ENCODE measurements at places on chromosomes 11 and 22.

GRCh38 chr22:17102297-17102667, 17.5 kb downstream of the IL17RA start:
- no peak for DNase-seq

GRCh38 chr11:121560236-121560635, 107.5 kb upstream of the SORL1-AS1 start:
- DNase-seq: no peak

- DNase-seq: peak; percentile 26
Measured at GRCh38 chr22:38203090-38203810, 1.5 kb downstream of the MAFF start.

- DNase-seq: no peak
Measured at GRCh38 chr11:420911-421321, 6.1 kb upstream of the SIGIRR start.

GRCh38 chr11:119800171-119800570, 71.2 kb upstream of the NECTIN1 start:
- no peak for DNase-seq

DNA sequence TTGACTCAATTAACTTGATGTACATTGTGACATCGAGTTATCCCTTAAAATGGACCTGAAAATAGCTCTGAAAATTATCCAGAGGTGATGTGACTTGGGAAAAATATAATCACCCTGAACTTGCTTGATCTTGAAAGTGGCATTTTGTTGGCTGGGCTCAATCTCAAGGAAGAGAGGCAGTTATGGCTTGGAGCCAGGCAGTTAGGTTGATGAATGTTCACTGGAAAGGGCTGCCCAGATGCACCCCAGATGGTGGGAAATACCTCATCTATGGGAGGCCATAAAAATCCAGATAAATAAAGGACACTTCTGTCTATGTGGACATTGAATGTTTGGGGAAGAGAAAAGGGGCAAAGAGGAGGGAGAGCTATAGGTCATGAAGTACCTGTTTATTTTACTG, 55.7 kb upstream of the OR5AN1 start:
- no peak for DNase-seq

- no peak for DNase-seq
Measured at GRCh38 chr11:64178203-64178602, 7.8 kb upstream of the STIP1 start.

- no peak for DNase-seq
Measured at GRCh38 chr22:19125011-19125410, 2.8 kb upstream of the DGCR2 start.

DNA sequence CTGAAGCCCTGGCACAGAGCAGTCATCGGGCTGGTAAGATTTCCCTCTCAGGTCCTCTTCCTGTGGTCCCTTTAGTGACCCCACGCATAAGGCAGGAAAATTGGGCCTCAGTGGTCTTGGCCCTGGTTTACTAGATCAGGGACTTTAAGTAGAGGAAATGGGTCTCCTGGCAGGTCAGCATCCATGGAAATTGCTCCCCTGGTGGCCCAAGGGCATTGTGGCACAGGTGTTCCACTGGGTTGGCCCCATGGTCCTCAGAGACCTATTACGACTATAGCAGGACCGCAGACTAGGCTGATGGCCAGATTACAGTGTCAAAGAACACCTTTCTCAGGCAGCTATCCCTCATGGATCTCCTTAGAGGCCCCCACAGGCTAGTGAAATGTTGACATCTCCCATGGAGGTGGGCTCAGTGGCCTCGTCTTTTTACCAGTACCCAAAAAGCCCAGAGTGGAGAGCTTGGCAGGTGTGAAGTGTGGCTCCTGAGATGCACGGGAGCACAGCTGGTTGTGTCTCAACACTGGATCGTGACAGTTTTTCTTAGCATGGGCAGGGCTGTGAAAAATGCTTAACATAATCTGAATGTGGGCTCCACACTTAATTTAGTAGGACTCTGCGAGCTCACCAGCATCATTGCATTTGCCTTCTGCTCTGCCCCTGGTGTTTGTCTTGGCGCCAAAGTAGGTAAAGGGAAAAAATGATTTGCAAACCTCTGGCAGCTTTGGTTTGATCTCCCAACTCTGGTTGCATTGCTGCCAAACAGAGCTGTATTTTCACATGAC, 74.2 kb downstream of the ZBTB16 start:
- DNase-seq: no peak

- no peak for DNase-seq
Measured at GRCh38 chr22:29193021-29193420, 12.7 kb upstream of the EMID1 start.

DNA sequence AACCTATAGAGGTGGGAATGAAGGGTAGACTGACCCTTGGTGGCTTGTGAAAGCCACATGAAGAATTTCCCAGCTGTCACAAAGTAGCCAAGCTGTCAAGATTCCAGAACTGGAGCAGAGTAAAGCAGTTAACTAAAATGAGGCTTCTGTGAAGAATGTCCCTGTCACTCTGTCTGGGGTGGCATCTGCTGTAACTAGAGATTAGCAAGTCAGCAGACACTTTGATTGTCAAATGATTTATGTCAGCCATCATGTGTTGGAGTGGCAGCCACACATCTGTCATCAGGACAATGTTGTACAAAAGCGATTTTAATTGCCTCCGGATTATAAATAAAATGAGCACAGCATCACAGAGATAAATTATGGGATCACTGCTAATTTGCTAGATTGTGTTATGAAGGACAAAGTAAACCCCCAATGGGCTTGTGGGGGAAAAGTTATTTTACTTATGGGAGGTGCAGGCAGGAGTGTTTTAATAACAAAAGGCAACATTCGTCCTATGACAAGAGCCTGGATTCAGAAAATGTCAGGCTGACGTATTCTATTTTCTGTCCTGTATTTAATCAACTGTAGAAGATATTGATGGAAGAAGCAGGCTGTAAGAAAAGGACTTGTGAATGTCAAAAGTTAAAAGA, 270.9 kb downstream of the FAM181B start:
- DNase-seq: no peak

Data from activated naive CD4-positive, alpha-beta T cell (primary cell).